IPS DF 6.9 (cell line): ENCODE measurements at places on chromosomes 7 and 10.

GRCh38 chr7:51026341-51026740, 243.6 kb upstream of the GRB10 start:
- no peak overlapping the region for H3K27ac ChIP-seq
- H3K4me3 ChIP-seq: no peak overlapping the region
- H3K4me1 ChIP-seq: no peaks in the 10 kb centered on the region
- H3K27me3 ChIP-seq: no peaks in the 10 kb centered on the region

- H3K4me3 ChIP-seq: no peak overlapping the region
- H3K27ac ChIP-seq: no peak overlapping the region
- DNase-seq: no peak
- H3K36me3 ChIP-seq: no peaks in the 10 kb centered on the region
- H3K27me3 ChIP-seq: no peaks in the 10 kb centered on the region
- no peaks in the 10 kb centered on the region for H3K4me1 ChIP-seq
Measured at GRCh38 chr7:13179775-13180523, 492.5 kb downstream of the ARL4A start.

DNA sequence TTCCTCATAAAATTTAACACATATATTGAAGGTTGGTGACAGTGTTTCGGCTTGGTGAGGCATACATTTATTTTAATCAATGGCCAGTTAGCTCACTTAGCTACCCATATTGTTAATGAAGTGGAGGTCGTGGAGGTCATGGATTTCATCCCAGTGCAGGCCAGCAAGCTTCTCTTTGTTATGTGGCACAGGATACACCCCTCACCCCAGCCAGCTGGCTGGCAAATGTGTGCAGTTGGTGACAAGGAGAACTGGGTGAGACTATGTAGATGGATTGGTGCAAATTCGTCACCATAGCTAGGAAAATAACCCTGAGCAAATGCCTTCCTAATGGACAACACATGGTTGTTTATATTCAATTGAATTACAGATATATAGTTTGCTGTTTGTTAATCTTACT, 50.5 kb upstream of the FOXP2 start:
- no peak for DNase-seq
- no peaks in the 10 kb centered on the region for H3K36me3 ChIP-seq

GRCh38 chr10:118272149-118272721, 69.9 kb downstream of the FAM204A start:
- H3K27ac ChIP-seq: no peak overlapping the region
- no peak overlapping the region for H3K4me3 ChIP-seq
- H3K36me3 ChIP-seq: no peaks in the 10 kb centered on the region
- H3K27me3 ChIP-seq: peaks cover 3% of the 10 kb centered on the region
- H3K4me1 ChIP-seq: peaks cover 1% of the 10 kb centered on the region; the same call in 1 of the 2 replicates
- no peak for DNase-seq

DNA sequence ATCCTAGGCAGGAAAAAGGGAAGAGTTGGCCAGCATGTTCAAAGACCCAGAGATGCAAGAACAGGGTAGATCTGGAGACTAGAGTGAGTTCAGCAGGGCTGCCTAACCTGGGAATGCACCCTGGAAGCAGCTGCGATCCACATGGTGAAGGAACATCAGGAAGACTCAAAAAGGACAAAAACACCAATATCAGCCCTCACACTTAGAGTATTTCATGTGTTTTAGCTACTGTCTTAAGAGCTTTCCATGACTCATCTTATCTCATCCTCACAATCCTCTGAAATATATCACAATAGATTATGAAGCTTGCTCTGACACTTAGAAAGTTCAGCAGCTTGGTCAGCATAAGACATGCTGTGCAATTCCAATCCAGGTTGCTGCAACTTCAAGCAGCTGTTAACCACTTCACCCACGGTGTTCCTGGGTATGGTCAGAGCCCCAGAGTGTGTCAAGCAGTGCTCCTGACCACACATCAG, 380.9 kb downstream of the PARD3 start:
- H3K36me3 ChIP-seq: no peaks in the 10 kb centered on the region
- no peak for DNase-seq
- H3K27ac ChIP-seq: no peak overlapping the region
- H3K4me1 ChIP-seq: peaks cover 2% of the 10 kb centered on the region; the same call in 1 of the 2 replicates
- no peak overlapping the region for H3K4me3 ChIP-seq

DNA sequence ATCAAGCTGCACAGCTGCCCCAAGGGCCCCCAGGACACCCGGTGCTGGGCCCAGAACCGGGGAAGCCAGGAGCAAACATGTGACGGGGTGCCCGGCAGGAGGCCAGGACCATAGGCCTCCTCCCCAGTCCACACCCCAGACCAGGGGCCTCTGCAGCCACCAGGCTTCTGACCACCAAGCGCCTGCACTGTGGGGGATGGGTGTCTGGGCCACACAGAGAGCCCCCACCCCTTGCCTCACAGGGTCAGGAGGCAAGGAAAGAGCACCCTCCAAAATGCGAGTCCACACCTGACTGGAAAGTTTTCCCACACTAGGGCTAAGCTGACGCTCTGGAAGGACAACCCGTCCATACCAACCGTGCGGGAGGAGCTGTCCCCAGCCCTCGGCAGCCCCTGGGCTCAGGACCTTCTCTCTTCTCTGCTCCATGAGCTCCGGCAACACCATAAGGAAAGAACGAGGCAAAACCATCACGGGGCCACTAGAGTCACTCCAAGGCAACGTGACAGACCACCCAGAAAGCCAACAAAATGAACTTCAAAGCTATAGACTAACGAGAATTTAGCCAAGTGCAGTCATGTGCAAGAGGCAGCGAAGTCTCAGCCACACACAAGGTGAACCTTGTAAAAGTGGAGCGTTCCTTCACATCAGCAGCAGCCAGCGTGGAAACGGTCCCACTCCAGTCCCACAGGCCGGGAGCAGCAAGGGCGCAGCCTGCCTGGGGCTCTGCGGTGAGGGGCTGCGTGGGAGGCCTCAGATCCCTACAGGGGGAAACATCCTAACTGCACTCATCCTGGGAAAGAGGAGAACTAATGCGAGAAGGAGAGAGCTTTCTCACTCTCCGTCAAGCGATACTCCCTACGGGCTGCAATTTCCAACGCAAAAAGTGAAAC, 5.1 kb downstream of the STK32C start:
- no peak overlapping the region for H3K27ac ChIP-seq
- peaks cover 5% of the 10 kb centered on the region; the same call in 1 of the 2 replicates for H3K4me1 ChIP-seq
- H3K27me3 ChIP-seq: peaks cover 2% of the 10 kb centered on the region; the same call in 1 of the 2 replicates
- no peak for DNase-seq

DNA sequence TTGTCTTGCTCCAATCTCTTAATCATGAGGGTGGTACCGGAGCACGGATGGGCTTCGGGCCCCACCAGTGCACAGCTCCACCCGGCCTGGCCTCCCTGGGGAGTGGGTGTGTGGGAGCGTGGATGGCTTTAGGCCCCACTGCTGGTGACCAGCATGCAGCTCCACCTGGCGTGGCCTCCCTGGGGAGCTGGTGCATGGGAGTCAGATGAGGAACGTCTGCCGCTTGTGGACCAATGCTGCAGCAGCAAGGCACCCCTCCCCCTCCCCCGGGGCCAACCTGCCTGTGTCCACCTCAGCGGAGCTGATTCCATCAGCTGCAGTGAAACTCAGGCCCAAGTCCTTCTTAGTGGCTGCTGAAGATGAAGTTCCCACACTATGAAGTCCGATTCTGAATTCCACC, 511.4 kb downstream of the PTPRN2 start:
- H3K4me1 ChIP-seq: no peaks in the 10 kb centered on the region
- H3K27me3 ChIP-seq: no peaks in the 10 kb centered on the region
- no peak for DNase-seq

DNA sequence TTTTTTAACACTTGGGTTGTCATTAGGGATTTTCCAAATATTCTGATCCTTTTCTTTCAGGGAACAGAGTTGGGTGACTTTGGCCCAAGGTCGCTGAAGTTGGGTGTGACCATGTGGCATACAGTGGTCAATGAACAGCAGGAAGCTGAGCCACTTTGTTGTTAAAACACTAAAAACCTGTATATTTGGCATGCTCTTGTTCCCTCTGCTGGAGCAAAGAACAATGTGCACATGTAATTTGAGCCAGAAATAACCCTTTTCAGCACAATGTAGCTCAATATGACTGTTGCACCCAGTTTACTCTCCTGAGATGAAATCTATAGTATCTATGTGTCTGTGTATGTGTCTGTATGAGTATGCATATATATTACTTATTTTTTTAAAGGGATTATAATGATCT, 74.9 kb downstream of the ADCYAP1R1 start:
- peaks cover 2% of the 10 kb centered on the region; the same call in 1 of the 2 replicates for H3K4me1 ChIP-seq
- no peaks in the 10 kb centered on the region for H3K36me3 ChIP-seq
- no peak overlapping the region for H3K4me3 ChIP-seq
- no peak for DNase-seq
- no peaks in the 10 kb centered on the region for H3K27me3 ChIP-seq

DNA sequence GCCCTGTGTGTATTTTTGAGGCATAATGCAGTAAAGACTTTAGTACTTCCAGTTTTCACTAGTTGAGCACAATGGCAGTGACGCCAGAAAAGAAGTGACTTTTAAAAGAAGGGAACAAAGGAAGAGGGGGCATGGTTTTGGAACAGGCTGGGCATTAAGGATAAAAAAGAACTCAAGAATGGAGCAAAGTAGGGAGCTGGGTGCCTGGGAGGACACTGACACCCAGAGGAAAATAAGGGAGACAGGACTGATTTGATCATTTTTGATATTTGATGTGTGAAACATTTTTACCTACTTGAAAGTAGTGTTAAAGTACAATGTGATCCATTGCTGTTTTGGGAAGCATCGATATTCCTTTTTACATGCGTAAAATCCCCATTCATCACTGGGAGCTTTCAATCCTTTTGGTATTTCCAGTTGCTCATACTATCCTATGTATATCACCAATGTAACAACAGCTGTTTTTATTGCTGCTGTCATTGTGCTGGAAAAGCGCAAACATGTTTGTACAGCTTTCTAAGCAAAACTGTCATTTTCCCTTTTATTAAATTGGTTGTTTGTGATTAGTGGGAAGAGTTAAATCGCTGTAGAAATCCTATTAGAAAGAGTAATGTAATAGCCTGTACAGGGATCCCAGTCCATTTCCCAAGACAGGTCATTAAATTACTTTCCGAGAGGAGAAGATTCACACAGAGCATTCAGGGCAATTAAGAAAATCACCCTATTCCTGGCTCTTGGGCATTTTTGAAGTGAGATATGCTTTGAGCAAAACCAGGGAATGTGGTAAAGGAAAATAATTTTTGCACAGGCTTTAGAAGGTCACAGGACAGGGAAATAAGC, 85.2 kb downstream of the ADAM12 start:
- H3K27ac ChIP-seq: no peak overlapping the region
- no peaks in the 10 kb centered on the region for H3K4me1 ChIP-seq
- H3K4me3 ChIP-seq: no peak overlapping the region
- DNase-seq: no peak

DNA sequence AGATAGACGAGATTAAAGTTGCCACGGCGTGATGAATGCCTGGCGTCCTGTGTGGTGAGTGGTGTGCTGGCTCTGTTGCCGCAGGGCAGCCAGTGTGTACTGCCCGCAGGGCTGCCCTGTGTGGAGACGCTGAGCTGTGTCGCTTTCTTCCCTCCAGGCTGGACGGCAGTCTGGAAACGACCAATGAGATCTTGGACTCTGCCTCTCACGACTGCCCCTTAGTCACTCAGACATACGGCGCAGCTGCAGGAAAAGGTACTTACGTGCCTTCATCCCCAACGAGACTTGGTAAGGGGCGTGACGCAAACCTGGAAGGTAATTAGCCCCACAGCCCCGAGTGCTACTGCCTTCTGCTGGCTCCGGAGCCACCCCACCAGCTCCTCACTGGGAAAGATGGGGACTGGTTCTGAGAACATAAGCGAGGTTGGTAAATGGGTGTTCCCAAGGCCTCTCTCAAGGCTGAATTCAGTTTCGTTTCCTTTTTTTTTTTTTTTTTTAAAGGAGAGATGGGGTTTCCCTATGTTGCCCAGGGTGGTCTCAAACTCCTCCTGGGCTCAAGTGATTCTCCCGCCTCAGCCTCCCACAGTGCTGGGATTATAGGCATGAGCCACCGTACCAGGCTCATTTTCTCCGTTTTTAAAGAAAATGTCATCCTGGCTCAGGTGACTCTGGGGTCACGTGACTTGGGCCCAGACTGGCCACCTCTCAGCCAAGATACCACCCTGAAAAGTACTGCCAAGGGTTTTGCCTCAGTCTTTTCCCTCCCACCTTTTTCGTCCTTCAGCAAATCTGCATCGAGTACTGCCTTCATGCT, 39.6 kb downstream of the WIPI2 start:
- no peak overlapping the region for H3K4me3 ChIP-seq
- H3K4me1 ChIP-seq: no peaks in the 10 kb centered on the region

DNA sequence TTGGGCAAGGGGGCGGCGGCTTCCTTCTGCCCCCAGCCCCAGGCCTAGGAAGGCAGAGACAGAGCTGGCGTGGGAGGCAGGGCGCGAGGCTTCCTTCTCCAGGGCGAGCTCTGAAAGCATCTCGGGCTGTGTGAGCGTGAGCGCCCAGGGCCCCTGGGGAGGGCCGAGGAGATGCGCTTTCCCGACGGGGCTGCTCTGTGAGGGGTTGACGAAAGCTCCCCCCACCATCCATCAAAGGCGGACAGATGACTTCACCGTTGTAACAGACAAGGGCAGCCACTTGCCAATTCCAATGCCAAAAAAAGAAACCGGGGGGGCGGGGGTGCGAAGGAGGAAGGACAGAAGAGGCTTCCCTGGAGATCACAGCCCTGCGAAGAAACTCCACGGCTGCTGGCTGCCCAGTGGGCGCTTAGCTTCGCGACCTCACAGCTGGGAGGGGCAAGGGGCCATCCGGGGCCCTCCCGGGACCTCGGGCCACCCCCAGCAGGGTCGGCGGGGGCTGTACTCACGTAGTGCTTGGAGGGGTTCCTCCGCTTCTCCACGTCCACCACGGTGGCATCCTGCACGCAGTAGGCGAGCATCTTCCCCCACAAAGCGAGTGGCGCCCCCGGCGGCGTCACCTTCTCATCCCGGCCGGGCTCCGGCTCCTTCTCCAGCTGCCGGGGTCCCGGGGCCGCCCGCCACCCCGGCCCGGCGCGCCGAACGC, 537 bp downstream of the SH3PXD2A start:
- peaks cover 16% of the 10 kb centered on the region for H3K27me3 ChIP-seq
- H3K27ac ChIP-seq: no peak overlapping the region
- peak overlapping the region; percentile 69; the same call in 1 of the 2 replicates for H3K4me3 ChIP-seq

DNA sequence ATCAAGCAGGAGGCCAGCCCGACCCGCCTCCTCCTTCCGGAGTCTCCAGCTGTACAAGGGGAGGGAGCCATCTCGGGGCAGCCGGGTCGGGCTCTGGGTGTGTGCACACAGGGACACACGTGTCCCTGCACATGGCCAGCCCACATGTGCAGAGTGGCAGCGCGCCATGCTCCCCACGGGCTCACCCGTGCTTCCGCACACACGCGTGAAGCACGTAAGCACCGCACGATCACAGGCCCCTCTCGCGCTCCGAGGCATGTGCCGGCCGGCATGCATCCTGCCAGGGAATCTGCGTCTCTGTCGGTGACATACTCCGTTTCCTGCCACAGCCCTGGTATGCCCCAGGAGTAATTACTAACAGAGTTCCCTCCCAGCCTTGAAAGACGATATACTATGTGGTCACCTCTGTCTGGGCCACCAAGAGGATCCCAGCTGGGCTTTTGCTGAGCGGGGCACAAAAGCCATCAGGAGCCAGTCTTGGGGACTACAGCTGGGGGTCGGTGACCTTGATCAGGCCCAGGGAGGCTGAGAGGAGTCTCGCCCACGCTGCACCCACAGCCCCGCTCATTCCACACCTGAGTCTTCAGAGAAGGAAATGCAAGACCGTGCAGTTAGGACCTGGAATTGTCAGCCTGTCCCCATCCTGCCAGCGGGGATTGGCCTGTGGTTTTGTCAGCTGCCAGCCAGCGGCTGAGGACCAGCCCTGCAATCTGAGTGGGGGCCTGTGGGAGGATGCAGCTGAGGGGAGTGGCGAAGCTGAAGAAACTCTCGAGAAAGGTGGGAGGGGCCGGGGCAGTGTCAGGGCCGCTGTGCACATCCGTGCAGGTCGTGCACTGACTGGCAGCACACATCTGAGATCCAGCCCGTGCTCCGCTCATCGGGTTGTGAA, 11.0 kb upstream of the LFNG start:
- no peak overlapping the region for H3K27ac ChIP-seq
- no peak overlapping the region for H3K4me3 ChIP-seq
- H3K27me3 ChIP-seq: no peaks in the 10 kb centered on the region
- DNase-seq: no peak
- peaks cover 2% of the 10 kb centered on the region; the same call in 1 of the 2 replicates for H3K4me1 ChIP-seq
